Diencephalon (tissue), 1 donor: ENCODE measurements at places on chromosomes 13 and 19. TPM values are rescaled to one million over a fixed set of nuclear protein-coding genes. Genes with fewer than 3 reads are reported as not detected.

Gene OLFM4
- 0.69 TPM for total RNA-seq

Gene SRRM5
- not detected for total RNA-seq

Gene ZNF284
- 9.9 TPM for total RNA-seq

Gene SIGLECL1
- total RNA-seq: not detected

Gene CD22
- total RNA-seq: 0.46 TPM

Gene GSX1
- 0.92 TPM for total RNA-seq

Gene CD209
- 0.69 TPM for total RNA-seq

Gene ZNF121
- 75.0 TPM for total RNA-seq

Gene ETV2
- total RNA-seq: 0.46 TPM

Gene CFD
- 1.6 TPM for total RNA-seq

Gene KLK5
- 0.69 TPM for total RNA-seq

Gene PABPC3
- total RNA-seq: 0.69 TPM

Gene RNF113B
- total RNA-seq: not detected

Gene WDR62
- total RNA-seq: 2.3 TPM

Gene ITGBL1
- total RNA-seq: 1.4 TPM

Gene GPR4
- 0.23 TPM for total RNA-seq

Gene F2RL3
- total RNA-seq: 0.23 TPM

Gene PRX
- 2.5 TPM for total RNA-seq

Gene NLRP9
- total RNA-seq: not detected

Gene KIR3DL1
- not detected for total RNA-seq

Gene AMER2
- 99.9 TPM for total RNA-seq

Gene SLAIN1
- total RNA-seq: 280 TPM

Gene ZMYM2
- 141 TPM for total RNA-seq

Gene ANGPTL4
- 1.6 TPM for total RNA-seq

Gene PGLYRP1
- not detected for total RNA-seq

Gene ZNF146
- 65.5 TPM for total RNA-seq

Gene SEMA6B
- total RNA-seq: 49.1 TPM

Gene DMKN
- 15.5 TPM for total RNA-seq

Gene MPND
- total RNA-seq: 19.6 TPM

Gene RDH13
- total RNA-seq: 30.4 TPM

Gene PSG1
- not detected for total RNA-seq

Gene IZUMO2
- total RNA-seq: not detected

Gene CATSPERD
- total RNA-seq: 0.23 TPM

Gene CEACAM4
- not detected for total RNA-seq

Gene CLEC11A
- 2.5 TPM for total RNA-seq

Gene KCNN1
- total RNA-seq: 16.8 TPM

Gene ARHGEF7
- 181 TPM for total RNA-seq

Gene B9D2
- total RNA-seq: 6.0 TPM

Gene DDX39A
- total RNA-seq: 32.1 TPM

Gene PLA2G4C
- total RNA-seq: 22.6 TPM

Gene ZNF568
- total RNA-seq: 39.2 TPM

Gene FAM124A
- 6.5 TPM for total RNA-seq

Gene MISP
- total RNA-seq: 0.23 TPM

Gene MYDGF
- 42.4 TPM for total RNA-seq

Gene ADGRE2
- under 0.01 TPM for total RNA-seq

Gene BCL2L12
- total RNA-seq: 0.69 TPM

Gene MEIS3
- total RNA-seq: 76.4 TPM

Gene BAX
- total RNA-seq: 15.7 TPM

Gene GATAD2A
- 16.1 TPM for total RNA-seq

Gene FRY
- 94.8 TPM for total RNA-seq

Gene ATP7B
- 13.1 TPM for total RNA-seq

Gene EPS8L1
- 2.1 TPM for total RNA-seq

Gene FEM1A
- 18.9 TPM for total RNA-seq

Gene ZNF628
- 1.6 TPM for total RNA-seq

Gene FXYD7
- total RNA-seq: 22.1 TPM

Gene FAM187B
- total RNA-seq: not detected
